Uterus (tissue), 4 donors: ENCODE measurements at places on chromosomes 11 and 22. TPM values are rescaled to one million over a fixed set of nuclear protein-coding genes. Genes with fewer than 3 reads are reported as not detected.

The GP1BB gene
- total RNA-seq = 6.4 TPM

- no peak for DNase-seq
Observed at GRCh38 chr11:55895216-55895615, 12.1 kb downstream of the TRIM51 start.

GRCh38 chr11:64489831-64490441 lies 101.1 kb upstream of the SLC22A12 start:
- DNase-seq = peak; percentile 23

GRCh38 chr11:1224111-1224490 lies 1.2 kb downstream of the MUC5B start:
- DNase-seq = no peak
